ENCODE measurements at places on chromosomes 12 and 14. TPM values are rescaled to one million over a fixed set of nuclear protein-coding genes. Genes with fewer than 3 reads are reported as not detected.

- no peak for DNase-seq
Measured at GRCh38 chr12:55877824-55878223, 35.1 kb upstream of the MMP19 start.

- DNase-seq = no peak
Measured at GRCh38 chr12:58106195-58106594, 164.8 kb downstream of the ATP23 start.

DNA sequence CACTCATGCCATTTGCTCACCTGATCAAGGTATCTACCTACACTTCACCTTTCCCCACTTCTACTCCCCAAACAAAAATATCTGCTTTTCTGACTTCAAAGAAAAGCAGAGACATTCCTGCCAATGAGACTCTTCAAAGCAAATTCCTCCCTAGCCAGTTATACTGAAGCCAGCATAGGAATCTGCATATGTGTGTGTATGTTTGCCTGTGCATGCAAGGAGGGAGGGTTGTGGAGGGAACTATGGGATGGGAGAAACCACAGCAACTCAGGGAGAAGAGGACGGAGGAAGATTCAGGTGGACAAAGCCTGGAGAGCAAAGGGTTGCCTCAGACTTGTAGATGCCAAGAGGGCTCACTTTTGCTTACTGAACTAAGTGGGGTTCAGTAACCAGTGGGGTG is 26.4 kb upstream of the VDR start:
- DNase-seq = no peak

- DNase-seq = no peak
Measured at GRCh38 chr12:132734206-132734605, 23.6 kb downstream of the PGAM5 start.

DNA sequence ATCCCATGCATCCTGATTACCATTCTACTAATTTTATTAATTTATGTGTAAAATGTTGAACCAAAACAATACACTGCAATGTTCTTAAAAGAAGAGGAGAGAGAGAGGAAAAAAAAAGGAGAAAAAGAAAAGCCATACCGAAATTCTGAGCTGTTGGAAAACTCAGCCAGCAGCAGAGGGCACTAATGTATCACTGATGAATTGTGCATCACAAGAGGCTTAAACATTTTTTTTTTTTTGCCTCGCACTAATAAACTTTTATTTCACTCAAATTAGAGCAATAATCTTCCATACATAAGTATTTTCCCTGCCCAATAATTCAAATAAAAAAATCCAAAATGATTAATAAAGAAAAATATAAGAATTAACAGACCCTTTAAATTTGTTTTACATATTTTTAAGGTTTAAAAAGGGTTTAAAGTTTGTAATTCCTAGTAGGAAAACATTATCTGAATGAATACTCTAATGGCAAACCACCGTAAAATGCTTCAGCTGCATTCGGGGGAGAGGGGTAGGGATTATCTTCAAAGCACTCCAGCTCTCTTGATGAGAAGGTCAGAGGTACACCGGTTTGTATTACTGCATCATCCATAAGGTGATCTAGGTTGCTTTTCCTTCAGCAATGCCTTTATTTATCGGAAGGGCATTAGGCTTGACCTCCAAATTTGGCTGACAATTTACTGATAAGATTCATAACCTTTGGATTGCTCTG is 41.9 kb downstream of the ATP23 start:
- DNase-seq = no peak

GRCh38 chr12:16150276-16150675 is 127.2 kb downstream of the SLC15A5 start:
- no peak for DNase-seq

DNA sequence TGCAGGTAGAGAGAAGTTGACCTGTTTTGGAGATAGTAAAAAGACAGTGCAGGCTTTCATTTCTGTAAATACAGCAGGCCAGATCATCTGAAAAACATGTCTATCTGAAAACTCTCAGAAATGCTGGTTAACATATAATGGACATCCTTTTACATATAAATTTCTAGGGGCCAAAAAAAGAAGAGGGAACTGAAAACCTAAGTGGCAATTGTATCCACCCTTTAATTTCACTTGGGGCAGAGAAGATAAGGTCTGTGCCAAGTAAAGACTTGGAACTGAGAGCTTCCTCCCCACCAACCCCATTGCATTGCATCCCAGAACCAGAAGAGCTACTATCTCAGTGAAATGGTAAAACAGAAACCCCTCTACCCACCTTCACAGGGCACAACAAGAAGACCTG is 141.0 kb downstream of the SRGAP1 start:
- DNase-seq = no peak

GRCh38 chr12:49519574-49519936 is 19.3 kb upstream of the KCNH3 start:
- DNase-seq = no peak

DNA sequence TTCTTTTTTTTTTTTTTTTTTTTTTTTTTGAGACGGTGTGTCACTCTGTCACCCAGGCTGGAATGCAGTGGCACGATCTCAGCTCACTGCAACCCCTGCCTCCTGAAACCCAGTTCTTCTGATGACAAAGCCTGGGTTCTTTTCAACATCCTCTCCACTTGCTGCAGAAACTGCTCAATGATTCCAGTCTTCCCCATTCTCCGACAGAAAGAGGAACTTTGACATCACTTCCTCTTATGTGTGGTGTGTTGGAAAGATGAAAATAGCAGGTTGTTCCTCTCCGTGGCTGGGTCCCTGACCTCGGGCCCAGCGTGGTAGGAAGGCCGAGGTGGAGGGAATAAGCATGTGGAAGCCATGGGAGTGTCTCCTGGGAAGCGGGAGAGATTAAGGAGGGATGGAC is 198.4 kb downstream of the PHETA1 start:
- DNase-seq = no peak

GRCh38 chr12:52615208-52615868 is 3.0 kb downstream of the KRT73 start:
- DNase-seq = no peak

DNA sequence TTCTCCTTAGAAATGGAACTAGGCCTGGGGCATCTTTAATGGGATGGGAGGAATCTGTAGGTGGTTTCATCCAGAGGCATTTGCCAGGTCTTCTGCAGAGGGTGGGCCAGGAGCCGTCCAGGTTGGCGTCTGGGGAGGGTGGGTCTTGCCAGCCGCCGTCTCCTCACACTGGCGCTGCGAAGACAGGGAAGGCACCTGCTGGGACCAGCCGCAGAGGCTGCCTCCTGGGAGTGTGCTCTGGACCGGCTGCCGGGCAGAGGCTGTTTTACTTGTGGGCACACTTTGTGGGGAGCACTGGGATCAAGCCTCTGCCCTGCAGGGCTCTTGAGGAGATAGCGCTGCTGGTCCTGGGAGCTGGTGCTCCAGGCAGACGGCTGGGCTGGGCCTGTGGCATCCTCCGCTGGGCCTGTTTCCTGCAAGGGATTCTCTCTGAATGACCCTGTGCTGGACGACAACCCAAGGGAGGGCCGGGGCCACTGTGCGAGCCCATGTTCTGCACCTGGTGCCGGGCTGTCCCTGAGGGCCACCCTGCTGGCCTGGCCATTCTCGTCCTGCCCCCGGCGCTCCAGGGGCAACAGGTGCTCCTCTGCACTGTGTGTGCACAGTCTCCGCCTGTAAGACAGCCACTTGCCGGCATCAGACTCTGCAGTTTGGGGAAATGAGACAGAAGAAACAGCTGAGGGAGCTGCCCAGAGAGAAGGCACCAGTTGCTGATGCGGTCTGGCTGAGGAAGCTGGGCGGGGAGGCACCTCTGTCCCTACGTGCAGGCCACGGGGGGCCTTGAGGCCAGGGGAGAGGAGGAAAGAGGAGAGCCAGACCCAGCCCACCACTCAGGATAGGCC is 10.0 kb upstream of the TEX22 start:
- DNase-seq = no peak

GRCh38 chr12:89470741-89471509 is 53.7 kb downstream of the GALNT4 start:
- DNase-seq = no peak

GRCh38 chr12:14774906-14775635 is 28.2 kb downstream of the WBP11 start:
- DNase-seq = peak; percentile 84

DNA sequence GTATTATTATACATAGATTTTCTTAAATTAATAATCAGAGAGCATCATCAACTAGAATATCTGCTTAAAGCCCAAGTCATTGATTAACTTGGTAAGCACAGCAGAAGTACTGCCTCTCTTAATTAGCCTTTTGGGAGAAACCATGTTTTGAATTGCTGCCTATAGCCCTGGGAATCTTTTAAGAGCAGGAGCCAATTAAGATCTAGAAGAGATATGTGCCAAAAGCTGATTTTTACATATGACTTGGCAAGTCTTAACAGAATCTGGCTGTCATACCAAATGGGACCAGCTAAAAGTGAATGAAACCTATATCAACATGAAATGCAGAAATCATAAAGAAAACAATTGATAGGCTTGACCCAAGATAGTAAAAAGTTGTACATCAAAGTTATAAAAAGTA is 23.2 kb upstream of the WNK1 start:
- no peak for DNase-seq

DNA sequence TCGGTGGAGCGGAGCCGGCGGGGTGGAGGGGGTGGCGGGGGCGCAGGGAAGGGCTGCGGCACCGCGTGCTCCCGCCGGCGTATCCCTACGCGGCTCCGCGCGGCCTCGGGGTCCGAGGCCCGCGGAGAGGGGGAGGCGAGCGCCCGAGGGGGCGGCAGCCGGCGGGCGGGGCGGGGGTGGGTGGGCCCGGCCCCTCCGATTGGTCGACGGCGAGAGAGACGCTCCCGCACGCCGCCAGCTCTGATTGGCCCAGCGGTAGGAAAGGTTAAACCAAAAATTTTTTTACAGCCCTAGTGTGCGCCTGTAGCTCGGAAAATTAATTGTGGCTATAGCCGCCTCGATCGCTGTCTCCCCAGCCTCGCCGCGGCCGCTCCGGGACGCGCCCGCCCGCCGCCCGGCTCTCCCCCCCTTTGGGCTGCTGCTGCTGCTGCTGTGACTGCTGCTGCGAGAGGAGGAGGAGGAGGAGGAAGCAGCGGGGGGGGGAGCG is at the start of gene FOXG1:
FOXG1 (plus strand) TSS at position 319 of the 487 bp plus-strand sequence. CDS start 493 bp downstream, outside the sequence.
- DNase-seq = no peak

- no peak for DNase-seq
Measured at GRCh38 chr12:124802361-124802760, 61.3 kb downstream of the SCARB1 start.

DNA sequence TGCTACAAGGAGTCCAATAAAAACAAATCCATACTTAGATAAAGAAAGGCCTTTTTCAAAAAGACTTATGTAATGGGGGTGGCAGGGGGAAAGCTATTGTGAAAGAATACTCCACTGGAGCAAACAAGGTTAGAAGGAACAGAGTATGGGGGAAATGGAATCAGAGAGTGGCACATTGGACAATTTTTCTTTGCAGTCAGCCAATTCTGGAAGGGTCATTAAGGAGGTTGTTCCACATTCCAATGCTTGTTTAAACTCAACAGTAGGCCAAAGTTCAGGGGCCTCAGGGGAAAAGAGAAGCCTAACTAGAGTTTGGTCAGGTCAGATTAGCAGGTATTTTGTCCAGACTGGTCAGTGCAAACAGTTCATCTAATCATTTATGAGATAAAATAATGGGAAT is 105.2 kb upstream of the RESF1 start:
- DNase-seq = no peak

DNA sequence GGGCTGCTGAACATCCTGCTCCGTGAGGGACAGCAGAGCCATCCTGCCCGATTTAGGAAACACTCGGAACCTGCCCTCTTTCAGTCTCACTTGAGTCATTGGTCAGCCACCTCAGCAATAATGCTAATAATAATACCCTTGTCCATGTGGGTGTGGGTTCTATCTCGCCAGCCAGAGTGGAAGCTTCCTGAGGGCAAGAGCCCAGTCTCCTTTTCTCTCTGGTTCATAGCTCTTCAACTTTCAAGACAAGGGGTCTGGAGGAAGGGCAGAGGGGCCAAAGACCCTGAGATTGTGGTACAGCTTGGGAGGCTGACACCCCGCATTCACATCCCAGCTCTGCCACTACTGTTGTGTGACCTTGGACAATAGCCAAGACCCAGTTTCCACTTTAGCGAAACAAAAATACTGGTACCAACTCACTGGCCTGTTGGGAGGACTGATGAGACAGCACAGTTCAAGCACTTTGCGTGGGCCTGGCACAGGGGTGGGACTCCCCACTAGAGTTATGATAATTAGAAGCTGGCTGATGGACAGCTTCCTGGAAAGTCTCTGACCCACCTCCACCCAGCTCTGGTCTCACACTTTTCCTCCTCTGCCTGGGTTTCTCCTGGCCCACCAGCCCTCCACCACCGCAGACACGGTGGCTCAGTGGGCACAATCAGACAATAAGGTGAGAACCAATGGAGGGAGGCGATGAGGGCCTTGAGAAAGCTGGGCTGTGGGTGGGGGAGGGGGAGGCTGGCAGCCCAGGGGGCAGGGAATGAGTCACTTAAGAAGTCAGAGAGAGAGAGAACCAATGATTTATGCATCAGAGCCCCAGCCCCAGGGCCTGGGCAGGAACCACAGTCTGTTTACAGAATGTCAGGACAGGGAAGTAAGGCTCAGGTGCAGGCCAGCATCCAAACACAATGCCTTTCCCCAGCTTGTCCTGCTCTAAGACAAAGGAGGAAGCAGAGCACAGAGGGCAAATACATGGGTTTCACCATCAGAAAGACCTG is 9.6 kb downstream of the FAIM2 start:
- no peak for DNase-seq

DNA sequence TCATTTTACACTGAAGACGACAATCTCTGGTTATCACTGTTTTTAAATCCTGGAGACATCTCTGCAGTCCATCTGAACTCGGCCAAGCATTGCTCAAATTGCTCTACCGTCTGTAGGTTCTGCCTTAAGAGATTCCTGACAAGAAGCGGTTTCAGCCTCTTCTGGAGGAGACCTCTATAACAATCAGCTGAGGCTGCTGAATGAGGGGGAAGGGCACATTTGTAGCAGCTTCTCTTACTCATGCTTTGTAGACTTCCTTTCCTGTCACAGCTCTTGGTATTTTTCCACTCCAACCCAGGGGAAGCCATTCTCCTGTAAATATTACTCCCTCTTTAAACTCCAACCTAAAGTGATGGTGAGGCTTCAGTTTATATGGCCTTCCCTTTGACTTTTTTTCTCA is 3.0 kb downstream of the ARG2 start:
- DNase-seq = no peak

The LLPH gene
- total RNA-seq = 20.8 TPM

The LMO3 gene
- 74.1 TPM for total RNA-seq

The OR6C2 gene
- not detected for total RNA-seq

The ADAM21 gene
- total RNA-seq = not detected

The TAS2R50 gene
- total RNA-seq = 3.2 TPM

The SLC5A8 gene
- total RNA-seq = not detected

The CELA1 gene
- not detected for total RNA-seq

The STON2 gene
- 20.5 TPM for total RNA-seq

The ARG2 gene
- total RNA-seq = 1.9 TPM

The SLC17A8 gene
- not detected for total RNA-seq

The C1QL4 gene
- total RNA-seq = not detected

The RTL1 gene
- total RNA-seq = not detected

The P3H3 gene
- 37.7 TPM for total RNA-seq

The AQP2 gene
- 0.42 TPM for total RNA-seq

The GARIN6 gene
- total RNA-seq = not detected

The LMNTD1 gene
- total RNA-seq = not detected

The VSIG10 gene
- 15.3 TPM for total RNA-seq

The RDH16 gene
- 0.51 TPM for total RNA-seq

Data from posterior vena cava (tissue), 2 donors.